ENCODE measurements at places on chromosomes 5 and 9.

- no peak for DNase-seq
Observed at GRCh38 chr9:130241198-130241535, 24.4 kb upstream of the HMCN2 start.

- peak; percentile 30 for DNase-seq
Observed at GRCh38 chr5:153714798-153715197, 224.3 kb downstream of the GRIA1 start.

DNA sequence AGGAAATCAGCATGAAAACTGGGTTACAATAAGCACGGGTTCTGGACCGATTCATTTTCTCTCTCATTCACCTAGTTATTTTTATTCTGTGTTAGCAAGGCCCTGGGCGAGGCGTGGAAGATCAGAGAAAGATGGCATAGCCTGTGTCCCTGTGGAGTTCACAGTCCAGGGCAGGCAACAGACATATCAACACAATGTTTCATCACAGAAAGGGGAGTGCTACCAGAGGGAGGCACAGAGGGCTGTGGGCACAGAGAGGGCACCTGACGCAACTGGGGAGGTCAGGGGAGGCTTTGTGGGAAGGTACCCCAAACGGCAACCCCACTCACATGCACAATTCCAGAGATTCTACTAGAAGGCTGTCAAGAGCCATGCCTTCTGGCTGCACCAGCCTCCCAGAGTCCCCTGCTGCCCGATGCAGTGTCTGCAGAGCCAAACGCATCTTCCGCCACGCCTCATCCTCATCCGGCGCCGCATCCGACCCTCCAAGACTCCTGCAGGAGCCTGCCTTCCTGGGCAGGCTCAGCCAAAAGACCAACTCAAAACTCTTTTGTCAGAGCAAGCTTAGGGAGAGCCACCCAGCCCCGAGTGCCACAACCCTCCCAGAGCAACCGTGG lies 1.4 kb downstream of the FAM193B start:
- peak; percentile 28 for DNase-seq

DNA sequence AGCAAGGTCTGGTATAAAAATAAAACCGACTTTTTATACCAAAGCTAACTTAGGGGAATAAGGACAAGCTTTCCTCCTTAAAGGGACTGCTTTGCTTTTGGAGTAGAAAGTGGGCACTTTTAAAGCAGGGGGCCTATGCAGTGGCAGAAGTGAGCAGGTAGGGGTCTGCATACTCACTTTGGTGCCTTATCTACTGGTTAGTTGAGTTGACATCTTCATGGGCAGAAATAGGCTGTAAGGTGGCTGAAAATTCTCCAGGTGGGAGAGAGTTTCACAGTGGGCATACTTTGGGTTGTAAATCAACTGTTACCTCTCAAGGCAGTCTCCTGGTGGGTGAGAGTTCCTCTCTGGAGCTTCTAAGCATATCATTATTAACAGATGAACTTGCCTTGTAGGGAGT lies 24.8 kb downstream of the OSMR start:
- no peak for DNase-seq

Measured in AG10803 (cell line).